Stimulated activated CD4-positive, alpha-beta T cell treated with anti-CD3 and anti-CD28 coated beads, TNF-alpha, amount 100 ng/mL, for 4 hours (primary cell): ENCODE measurements at places on chromosomes 16 and 17.

DNA sequence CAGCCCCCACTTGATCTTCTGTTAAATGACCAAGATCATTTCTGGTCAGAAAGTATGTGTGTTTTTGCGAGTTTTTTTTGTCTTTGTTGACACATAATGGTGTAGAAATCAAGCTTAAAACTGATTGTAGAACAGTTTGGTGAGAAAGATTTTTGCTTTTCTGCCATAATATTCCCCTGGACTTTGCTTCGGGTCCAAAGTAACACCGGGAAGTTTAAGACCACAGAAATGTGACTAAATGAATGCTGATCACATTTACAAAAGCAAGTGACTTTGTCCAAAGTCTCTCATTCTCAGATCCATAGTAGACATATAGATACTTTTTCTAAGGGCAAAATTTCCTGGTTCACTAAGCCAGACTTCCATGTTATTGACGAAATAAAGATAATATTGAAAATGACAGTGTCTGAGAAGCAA lies 2.6 kb downstream of the FAM20A start:
- DNase-seq, result no peak

DNA sequence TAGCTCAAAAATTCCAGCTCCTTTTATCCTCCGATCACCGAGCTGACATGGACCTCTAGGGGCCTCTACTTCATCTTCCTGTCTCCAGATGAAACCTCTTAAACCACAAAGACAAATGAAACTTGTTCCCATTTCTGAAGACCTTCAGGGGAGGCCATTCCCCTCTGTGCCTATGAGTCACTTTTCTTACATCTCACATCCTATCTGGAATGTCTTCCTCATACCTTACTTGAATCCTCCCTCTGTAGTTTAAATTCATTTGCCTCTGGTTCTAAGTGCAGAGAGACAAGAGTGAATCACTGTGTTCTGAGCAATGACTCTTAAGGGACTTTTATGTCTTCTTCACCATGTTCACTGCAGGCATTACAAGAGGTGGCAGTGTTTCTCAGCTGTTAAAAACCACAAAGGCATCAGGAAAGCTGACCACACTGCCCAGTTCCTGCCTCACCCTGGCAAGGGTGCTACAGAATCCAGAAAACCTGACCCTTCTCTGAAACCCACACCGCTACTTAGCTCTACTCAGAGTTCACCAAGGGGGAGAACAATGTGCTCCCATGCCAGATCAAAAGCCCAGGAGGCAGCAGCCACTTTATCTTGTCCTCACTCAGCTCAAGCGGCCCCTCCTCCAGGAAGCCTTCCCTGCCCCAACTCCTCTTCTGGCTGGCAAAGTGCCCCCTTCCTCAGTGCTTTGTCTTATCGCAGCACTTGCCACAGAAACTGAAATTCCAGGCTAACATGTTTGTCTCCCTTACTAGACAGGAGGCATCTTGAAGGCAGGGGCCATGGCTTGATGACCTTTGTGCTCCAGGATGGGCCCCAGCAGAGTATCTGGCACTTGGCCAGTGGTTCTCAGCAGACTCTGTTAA lies 6.4 kb downstream of the CUEDC1 start:
- no peak for DNase-seq

DNA sequence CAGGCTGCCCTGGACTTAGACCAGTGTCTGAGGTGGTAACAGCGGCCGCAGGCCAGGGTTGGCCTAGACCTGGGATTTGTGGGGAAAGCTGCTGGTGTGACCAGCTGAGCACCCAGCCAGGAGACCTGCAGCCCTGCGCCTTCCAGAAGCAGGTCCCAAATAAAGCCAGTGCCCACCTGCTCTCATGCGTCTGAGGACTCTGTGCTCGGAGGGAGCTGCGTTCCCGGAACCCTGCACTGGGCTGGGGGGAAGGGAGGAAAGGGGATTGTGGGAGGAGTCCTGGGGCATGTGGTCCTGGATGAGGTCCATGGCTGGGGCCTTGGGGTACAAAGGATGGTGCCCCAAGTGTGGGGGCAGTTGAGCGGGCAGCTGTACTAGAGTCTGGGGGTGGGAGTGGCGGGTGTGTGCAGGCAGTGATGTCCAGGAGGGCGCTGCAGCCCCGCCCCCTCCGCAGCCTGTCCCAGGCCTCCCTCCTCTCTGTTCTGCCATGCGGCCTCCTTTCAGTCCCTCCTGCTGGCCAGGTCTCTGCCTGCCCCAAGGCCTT lies 1.8 kb upstream of the NECAB2 start:
- DNase-seq, result no peak

DNA sequence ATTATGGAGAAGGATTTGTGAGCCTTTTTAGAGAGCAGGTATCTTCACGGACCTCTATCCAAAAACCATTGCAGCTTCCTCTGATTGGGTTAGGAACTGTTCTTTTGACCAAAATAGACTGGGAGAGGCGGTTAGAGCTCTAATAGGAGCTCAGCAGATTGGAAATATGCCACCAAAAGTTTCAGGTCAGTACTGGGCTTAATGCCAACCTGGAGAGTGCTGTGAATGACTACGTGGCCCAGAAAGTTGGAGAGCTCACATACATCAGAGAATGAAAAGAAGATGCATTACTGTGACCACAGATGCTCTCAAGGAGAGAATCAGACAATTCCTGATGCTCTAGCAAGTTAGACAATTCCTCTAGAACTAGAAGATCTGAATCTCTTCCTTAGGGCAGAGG lies 86.5 kb downstream of the ABCA8 start:
- no peak for DNase-seq

GRCh38 chr17:77097631-77098180 lies 43.1 kb upstream of the SEC14L1 start:
- DNase-seq, result no peak

- peak; percentile 25 for DNase-seq
Measured at GRCh38 chr17:17749921-17750320, 68.7 kb downstream of the RAI1 start.

GRCh38 chr16:47712276-47713224 lies 251.4 kb downstream of the PHKB start:
- no peak for DNase-seq

DNA sequence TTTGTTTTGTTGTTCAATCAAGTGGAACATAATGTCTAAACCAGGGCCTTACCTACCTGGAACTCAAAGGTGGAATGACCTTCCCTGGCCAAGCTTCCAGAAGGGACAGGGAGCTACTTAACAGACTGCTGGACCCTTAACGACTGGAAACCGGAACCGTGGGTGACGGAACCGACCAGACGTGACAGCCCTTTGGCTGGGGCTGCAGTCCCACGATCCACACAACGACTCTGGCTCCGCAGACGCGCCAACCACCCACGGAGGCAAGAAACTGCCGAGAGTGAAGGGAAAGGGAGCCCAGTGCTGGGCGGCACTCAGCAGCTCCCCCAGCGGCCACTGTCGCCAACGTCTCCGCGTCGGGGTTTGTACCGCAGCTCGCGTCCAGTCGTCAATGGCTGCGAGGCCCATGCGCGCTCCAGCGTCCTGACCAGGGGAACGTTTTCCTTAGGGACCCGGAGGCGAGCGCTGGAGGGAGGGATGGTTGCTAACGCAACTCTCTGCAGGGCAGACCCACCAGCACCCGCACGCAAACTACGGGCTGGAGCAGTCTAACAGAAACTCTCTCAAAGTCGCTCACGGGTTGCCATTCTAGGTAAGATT lies 5.5 kb upstream of the KIF22 start:
- DNase-seq, result peak; percentile 66

DNA sequence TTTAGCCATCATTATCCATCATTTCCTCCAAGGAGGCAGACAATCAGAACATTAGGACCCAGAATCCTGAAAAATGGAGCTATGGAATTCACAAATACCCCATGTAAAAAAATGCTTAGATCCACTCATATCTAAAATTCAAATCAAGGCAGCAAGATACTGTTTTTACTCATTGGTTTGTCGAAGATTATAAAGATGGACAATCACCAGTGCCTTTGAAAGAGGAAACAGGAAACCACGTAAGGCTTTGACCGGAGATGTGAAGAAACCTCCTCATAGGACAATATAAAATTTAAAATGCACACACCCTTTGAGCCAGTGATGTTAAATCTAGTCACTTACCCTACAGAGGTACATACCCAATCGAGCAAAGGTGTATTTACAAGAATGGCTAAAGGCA lies 130.0 kb downstream of the XYLT1 start:
- no peak for DNase-seq

DNA sequence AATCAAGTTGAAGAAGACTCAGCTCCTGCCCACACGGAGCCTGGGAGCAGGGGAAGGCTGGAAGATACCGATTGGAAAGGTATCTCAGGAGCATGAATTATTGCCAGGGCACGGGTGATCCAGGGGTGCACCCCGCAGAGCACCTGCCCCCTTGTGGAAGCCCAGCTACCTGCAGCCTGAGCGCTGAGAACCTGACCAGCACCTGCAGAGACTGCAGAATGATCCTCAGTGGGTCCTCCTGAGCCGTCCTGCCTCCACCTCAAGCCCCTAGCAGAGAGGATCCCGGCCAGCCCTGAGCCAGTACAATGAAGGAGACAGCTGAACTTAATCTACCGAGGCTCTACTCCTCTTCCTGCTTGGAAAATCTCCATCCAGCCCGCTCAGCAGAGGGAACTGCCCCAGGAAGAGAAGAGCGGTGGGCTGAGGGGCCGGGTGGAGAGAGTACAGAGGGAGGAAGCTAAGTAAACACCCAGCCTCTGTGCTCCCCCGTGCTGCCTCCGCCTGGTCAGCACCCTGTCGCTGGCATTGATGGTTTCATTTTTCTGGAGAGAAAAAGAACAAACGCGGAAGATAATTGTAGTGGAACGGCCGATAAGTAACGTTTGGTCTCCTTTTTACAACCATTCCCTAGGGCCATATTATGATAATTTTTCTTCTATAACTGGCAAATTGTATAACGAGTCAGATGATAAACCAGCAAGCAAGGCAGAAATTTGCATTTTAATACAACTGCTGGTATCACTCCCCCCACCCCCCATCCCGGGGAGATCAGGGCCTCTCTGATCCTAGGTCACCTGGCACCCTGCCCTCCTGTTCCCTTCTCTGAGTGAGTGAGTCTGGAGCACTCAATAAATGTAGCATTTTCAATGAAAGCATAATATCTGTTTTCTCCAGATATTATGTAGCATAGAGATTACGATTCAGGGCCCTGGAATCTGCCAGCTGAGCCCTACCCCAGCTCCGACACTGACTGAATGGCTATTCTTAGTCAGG lies 204.5 kb upstream of the RPL38 start:
- DNase-seq, result peak; percentile 32

- DNase-seq, result no peak
Measured at GRCh38 chr17:67747681-67748235, 30.0 kb downstream of the NOL11 start.

- no peak for DNase-seq
Measured at GRCh38 chr17:73585583-73585982, 58.7 kb downstream of the SDK2 start.

DNA sequence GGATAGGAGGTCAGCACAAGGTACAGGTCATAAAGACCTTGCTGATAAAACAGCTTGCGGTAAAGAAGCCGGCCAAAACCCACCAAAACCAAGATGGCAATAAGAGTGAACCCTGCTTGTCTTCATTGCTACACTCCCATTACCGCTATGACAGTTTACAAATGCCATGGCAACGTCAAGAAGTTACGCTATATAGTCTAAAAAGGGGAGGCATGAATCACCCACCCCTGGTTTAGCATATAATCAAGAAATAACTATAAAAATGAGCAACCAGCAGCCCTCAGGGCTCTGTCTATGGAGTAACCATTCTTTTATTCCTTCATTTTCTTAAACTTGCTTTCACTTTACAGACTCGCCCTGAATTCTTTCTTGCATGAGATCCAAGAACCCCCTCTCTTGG lies 1.0 kb upstream of the HSBP1 start:
- no peak for DNase-seq

GRCh38 chr17:36590082-36590481 lies 1.6 kb upstream of the DHRS11 start:
- no peak for DNase-seq

DNA sequence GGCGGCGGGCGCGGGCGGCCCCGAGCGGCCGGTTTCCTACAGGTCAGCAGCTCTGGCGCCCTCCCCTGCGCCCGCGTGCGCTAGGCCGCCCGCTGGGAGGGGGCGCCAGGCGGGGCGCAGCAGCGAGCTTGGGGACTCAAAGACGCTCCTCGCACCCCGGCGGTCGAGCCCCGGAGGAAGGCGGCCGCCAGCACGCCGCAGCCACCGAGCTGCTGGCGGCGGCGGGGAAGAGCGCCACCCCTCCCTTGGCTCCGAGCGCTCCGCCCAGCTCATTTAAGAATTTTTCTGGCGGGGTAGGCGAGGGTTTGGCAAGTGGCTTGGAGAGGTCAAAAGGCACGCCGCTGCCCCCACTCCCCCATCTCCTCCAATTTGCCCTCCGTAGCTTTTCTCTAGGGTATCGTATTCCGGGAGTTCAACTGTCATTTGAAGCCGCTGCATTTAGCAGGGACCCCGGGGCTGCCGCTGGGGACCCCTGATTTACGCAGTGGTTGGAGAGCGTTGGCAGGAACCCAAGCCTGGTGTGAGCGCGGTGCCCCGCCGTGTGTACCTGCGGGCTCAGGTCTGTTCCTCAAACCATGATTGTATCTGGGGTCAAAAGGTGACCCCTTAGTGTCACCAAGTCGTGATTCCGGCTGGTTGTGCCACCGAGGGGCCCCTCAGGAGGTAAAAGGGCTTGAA lies 59.5 kb upstream of the GSE1 start:
- no peak for DNase-seq

DNA sequence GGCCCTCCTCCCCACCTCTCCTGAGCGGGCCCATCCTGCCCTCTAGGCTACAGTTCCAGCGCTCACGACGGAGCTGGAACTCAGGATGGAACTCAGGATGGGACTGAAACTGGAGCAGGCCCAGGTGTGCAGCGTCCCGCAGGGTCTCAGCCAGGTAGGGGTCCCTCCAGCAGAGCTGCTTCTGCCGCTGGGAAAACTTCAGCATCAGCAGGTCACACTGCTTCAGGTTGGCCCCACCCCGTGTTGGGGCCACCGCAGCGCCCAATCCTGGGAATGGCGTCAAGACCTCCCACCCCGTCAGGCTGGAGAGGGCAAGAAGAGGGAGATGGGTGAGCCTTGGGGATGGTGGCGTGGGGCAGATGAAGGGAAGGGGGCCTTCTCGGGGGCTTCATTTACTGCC lies 62.6 kb upstream of the TMEM97 start:
- no peak for DNase-seq

GRCh38 chr16:70697594-70698170 lies 11.8 kb upstream of the MTSS2 start:
- DNase-seq, result no peak

DNA sequence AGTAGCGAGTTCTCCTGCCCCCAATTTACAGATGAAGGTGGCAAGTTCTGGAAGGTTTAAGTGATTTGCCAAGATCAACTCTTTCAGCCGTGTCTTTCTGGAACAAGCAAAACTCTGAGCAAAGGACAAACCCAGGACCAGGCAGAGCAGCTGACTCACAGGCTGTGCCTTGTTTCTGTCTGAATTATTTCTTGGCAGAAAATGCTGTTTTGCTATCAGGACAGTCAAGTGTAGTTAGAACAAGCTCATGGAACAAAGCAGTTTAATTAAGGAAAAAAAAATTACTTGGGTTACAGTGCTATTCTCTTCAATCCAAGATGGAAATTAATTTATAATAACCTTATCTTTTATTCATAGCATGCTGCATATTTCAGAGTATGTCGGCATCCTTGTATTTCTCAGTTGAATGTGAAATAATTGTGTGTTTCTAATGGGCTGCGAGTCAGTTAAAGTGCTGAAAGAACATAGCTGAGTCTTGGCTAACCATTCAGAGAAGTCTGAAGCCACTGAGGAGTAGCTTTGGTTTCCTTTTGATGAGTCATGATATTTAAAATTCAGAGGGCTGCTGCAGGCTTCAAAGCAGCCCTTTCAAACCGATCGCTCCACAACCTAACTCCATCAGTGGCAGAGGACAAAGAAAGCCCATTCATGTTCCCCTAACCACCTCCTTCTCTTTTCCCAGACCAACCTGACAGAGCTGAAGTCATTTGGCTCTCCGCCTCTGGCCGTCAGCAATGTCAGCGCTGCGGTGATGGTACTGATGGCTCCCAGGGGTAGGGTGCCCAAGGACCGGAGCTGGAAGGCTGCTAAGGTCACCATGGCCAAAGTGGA lies 143.7 kb downstream of the ZNF18 start:
- no peak for DNase-seq
